ENCODE measurements at places on chromosomes 4 and X. TPM values are rescaled to one million over a fixed set of nuclear protein-coding genes. Genes with fewer than 3 reads are reported as not detected.
A peak's percentile ranks its signal among the peaks of the same experiment; 100 is the strongest.

The FHDC1 gene
- total RNA-seq: 0.75 TPM

The PRKG2 gene
- total RNA-seq: not detected

The MAGEC3 gene
- total RNA-seq: not detected

The PTPN13 gene
- 20.8 TPM for total RNA-seq

The PLAC8 gene
- total RNA-seq: 1.1 TPM

The FHIP1A gene
- total RNA-seq: not detected

The SPON2 gene
- total RNA-seq: 14.0 TPM

The SMIM31 gene
- not detected for total RNA-seq

The HOPX gene
- 54.2 TPM for total RNA-seq

The STBD1 gene
- total RNA-seq: 19.9 TPM

DNA sequence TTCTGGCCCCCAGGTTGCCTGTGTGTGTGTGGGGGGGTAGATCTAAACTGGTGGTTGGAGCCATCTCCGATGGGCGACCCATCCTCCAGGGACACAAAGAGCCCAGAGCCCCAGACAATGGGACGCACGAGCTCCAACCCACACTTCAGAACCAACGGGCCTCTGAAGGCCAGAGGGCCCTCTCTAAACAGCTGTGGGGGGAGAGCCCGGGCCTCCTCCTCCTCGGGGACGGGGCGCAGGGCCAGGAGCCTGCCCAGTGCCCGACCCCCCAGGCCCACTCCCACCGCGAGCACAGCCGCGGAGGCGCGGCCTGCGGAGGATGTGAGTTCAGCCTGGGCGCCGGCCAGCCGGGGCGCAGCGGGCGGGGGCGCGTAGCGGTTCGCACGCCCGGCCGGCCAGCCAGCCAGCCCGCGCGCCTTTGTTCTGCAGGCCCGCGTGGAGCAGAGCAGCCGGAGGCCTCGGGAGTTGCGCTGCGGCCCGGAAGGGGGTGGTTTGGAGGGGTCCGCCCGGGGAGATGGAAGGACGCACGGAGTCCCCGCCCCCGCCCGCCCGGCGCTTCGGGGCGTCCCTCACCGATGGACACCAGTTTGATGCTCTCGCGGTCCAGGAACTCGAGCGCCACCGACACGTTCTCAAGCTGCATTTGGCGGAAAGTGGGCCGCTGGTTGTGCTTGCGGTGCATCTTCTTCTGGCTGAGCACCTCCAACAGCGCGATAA lies 4.0 kb downstream of the FLNA start:
- DNase-seq: no peak
- peaks cover 73% of the 10 kb centered on the region for H3K36me3 ChIP-seq
- no peaks in the 10 kb centered on the region for H3K27me3 ChIP-seq
- H3K4me1 ChIP-seq: peaks cover 12% of the 10 kb centered on the region
- peak overlapping the region; percentile 94 for H3K27ac ChIP-seq

- H3K4me3 ChIP-seq: no peak overlapping the region
- no peaks in the 10 kb centered on the region for H3K27me3 ChIP-seq
- H3K27ac ChIP-seq: peak overlapping the region; percentile 17
- H3K36me3 ChIP-seq: no peaks in the 10 kb centered on the region
- no peak for DNase-seq
Observed at GRCh38 chrX:56228914-56229313, 3.2 kb upstream of the KLF8 start.

GRCh38 chrX:65674204-65674893 lies 6.9 kb downstream of the MSN start:
- no peaks in the 10 kb centered on the region for H3K36me3 ChIP-seq
- H3K4me1 ChIP-seq: peaks cover 33% of the 10 kb centered on the region
- H3K4me3 ChIP-seq: peak overlapping the region; percentile 1
- H3K27ac ChIP-seq: peak overlapping the region; percentile 99

DNA sequence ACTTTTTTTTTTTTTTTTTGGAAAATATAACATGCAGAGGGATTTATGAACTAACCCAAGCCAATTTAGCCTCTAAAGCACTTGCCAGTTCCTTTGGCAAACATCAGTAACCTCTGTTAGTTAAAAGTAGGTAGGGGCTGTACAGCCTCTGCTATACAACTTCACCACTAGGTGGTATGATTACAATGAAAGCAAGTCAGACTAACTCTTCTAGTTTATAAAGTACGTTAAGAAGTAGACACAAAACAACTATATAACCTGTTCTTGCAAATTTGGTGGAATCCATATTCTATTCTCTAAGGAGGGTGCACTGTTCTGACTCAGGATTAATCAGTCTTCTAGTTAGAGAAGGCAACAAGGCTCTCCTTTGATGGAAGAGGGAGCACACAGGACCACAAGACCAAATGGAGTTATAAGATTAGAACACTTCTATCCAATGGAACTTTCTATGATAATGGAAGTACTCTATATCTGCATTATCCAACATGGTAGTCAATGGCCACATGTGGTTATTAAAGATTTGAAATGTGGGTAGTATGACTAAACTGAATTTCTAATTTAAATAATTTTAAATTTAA lies 12.8 kb downstream of the AIMP1 start:
- H3K27ac ChIP-seq: no peak overlapping the region
- H3K36me3 ChIP-seq: peaks cover 79% of the 10 kb centered on the region
- no peak overlapping the region for H3K4me3 ChIP-seq
- no peaks in the 10 kb centered on the region for H3K27me3 ChIP-seq

- H3K36me3 ChIP-seq: no peaks in the 10 kb centered on the region
- no peak overlapping the region for H3K27ac ChIP-seq
- H3K4me3 ChIP-seq: no peak overlapping the region
- no peak for DNase-seq
- no peaks in the 10 kb centered on the region for H3K27me3 ChIP-seq
Observed at GRCh38 chr4:138983690-138984089, 31.9 kb upstream of the NOCT start.

DNA sequence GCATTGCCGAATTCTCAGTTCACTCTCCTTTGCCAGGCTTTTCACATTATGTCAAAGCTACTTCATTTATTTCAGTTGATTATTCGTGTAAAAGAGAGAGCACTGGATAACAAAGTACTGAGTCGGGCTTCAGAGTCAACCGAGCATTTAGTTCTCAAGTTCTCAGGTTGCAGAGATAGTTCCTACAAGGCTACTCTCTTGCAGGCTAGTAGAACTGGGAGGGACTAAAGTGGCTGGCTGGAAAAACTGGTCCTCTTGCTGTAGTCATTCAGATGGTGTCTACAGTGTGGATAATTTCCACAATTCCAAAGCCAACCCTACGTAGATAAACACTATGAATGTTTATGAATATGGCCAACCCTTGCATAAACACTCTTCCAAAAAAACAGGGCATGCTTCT lies 4.6 kb upstream of the CCNG2 start:
- H3K4me1 ChIP-seq: no peaks in the 10 kb centered on the region
- H3K27ac ChIP-seq: no peak overlapping the region
- no peak for DNase-seq

GRCh38 chr4:184250795-184251669 lies 33.4 kb upstream of the ENPP6 start:
- no peak overlapping the region for H3K4me3 ChIP-seq
- DNase-seq: no peak
- no peaks in the 10 kb centered on the region for H3K36me3 ChIP-seq
- no peaks in the 10 kb centered on the region for H3K4me1 ChIP-seq

DNA sequence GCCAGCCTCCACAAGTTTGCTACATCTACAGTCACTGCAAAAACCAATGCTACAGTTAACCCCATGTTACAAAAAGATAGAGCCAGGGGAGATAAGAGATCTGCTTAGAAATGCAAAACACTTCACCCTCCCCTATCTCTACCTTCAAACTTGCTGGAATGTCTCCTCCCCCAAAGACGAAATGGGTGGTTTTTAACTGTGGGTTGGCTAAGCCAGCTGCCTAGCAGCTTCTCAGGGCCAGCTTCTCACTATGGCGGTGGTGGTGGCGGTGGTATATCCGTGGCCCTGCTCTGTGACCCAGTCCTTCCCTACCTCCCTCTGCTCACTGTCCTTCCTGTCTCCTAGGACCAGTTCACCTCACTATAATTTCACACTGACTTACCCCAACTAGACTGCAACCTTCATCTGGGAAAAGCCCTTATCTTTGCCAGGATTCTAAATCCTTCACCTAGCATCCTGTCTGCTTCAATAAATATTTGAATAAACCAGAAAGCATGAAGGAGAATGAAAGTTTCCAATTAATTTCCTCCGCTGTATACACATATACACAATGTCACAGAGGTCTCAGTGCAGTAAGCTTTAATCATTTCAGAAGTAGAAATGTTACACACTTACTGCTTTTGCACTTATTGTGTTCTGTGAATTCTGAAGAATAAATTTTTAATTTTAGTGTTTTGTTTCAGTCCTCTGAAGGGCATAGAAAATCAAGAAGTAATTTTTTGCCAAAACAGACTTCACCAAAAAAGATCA lies 46.3 kb downstream of the SH3KBP1 start:
- no peaks in the 10 kb centered on the region for H3K36me3 ChIP-seq
- no peaks in the 10 kb centered on the region for H3K27me3 ChIP-seq
- no peak overlapping the region for H3K4me3 ChIP-seq
- no peak overlapping the region for H3K27ac ChIP-seq

DNA sequence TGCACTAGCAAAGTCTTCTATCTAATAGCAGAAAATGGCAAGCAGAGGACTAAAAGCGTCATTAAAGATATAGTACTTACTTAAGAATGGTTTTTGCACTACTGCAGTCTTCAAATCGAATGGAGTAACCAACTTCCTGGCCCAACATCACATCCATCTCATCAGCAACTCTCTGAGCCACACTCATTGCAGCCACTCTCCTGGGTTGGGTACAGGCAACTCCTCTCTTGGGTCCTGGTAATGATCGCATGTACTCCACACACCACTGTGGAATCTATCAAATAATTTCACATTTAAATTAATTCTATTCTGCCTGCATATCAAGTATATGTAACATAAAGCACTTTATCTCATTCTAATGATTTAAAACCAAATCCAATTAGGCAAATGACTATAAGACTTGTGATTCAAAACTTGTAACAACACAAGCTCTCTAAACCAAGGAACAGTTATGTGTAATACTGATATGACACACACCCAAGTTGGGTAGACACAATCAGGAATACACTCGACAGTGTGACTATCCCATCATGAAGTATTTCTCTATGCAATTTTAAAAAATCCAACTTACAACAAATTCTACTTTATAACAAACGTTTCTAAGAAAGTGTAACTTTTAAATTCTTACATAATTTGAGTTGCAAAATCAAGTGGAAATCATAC lies 13.6 kb downstream of the DHX15 start:
- no peak overlapping the region for H3K4me3 ChIP-seq
- H3K27ac ChIP-seq: no peak overlapping the region
- H3K4me1 ChIP-seq: peaks cover 8% of the 10 kb centered on the region
- DNase-seq: no peak
- H3K36me3 ChIP-seq: peaks cover 33% of the 10 kb centered on the region

DNA sequence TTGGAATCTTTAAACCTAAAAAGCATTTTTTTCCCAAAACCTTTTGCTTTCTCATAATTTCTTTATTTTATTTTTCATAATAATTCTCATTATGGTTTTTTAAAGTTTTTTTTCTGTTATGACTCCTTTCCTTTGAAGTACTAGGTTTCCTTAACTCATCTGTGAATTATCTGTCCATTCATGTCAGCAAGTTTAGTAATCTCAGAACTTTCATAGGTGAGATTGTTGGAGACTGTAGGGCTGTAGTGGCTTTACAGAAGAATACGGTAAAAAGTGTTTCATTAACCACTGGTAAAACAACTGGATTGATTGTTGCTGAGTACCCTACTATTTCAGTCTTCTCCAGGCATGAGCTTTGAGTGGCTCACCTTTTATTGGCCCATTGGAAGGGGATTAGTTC lies 361.7 kb upstream of the PPP1R2C start:
- H3K4me1 ChIP-seq: no peaks in the 10 kb centered on the region
- H3K27me3 ChIP-seq: no peaks in the 10 kb centered on the region
- no peaks in the 10 kb centered on the region for H3K36me3 ChIP-seq
- H3K27ac ChIP-seq: no peak overlapping the region
- no peak overlapping the region for H3K4me3 ChIP-seq
- DNase-seq: no peak

DNA sequence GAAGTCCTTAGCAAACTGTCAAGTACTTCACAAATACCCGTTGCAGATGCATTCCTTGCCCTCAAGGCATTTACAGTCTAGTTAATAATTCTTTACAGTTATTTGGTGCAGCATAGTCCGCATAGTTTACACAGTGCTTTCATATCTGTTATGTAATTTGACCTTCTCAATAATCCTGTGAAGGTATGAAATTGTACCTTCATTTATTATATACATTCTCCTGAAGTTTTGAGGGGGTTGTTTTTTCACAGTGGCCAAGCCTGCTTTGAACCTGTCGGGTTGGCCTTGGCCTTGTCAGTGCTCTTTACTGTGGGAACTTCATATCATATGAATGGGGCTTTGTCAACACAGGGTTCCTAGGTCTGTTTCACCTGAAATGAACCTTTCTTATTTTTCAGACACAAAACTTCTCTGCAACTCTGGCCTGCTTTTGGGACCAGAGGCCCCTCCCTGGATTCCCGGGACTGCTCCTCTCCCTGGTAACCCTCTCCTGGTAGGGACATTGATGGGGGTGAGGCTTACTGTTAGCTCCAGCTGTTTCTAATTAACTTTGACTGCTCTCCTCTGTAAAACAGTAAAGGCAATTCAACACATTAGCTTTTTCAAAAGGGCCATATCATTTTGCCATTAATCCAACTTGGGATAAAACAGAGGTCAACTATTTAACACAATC lies 9.1 kb downstream of the IGFBP7 start:
- peaks cover 15% of the 10 kb centered on the region for H3K4me1 ChIP-seq
- no peaks in the 10 kb centered on the region for H3K36me3 ChIP-seq
- no peaks in the 10 kb centered on the region for H3K27me3 ChIP-seq
- DNase-seq: no peak
- H3K4me3 ChIP-seq: no peak overlapping the region

- no peaks in the 10 kb centered on the region for H3K4me1 ChIP-seq
- no peak overlapping the region for H3K4me3 ChIP-seq
- no peak overlapping the region for H3K27ac ChIP-seq
- H3K27me3 ChIP-seq: no peaks in the 10 kb centered on the region
- DNase-seq: no peak
Observed at GRCh38 chr4:66885501-66886165, 659.7 kb downstream of the CENPC start.

GRCh38 chr4:25984796-25985195 lies 70.8 kb downstream of the SMIM20 start:
- DNase-seq: no peak
- H3K27me3 ChIP-seq: no peaks in the 10 kb centered on the region

GRCh38 chr4:25131926-25132325 lies 28.3 kb downstream of the SEPSECS start:
- H3K27me3 ChIP-seq: no peaks in the 10 kb centered on the region
- DNase-seq: no peak
- H3K4me3 ChIP-seq: no peak overlapping the region
- no peaks in the 10 kb centered on the region for H3K36me3 ChIP-seq
- H3K27ac ChIP-seq: no peak overlapping the region
